ENCODE measurements at places on chromosomes 6 and 20.

- no peak for DNase-seq
These were observed 248.8 kb downstream of the KHDC1L start for GRCh38 chr6:72976484-72976883.

DNA sequence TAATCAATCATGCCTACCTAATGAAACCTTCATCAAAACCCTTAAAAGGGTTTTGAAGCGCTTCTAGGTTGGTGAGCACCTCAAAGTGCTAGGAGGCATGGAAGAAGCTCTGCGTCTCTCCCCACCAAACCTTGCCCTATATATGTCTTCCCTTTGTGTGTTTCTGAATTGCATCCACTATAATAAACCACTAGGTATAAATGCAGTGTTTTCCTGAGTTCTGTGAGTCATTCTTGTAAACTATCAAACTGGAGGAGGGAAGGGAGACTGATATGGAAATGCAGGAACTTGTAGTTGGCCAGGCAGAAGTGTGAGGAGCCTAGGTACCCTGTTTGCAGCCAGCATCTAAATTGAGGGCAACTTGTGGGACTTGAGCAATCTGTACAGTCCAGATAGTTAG lies 698.8 kb downstream of the DOK5 start:
- no peak for DNase-seq

DNA sequence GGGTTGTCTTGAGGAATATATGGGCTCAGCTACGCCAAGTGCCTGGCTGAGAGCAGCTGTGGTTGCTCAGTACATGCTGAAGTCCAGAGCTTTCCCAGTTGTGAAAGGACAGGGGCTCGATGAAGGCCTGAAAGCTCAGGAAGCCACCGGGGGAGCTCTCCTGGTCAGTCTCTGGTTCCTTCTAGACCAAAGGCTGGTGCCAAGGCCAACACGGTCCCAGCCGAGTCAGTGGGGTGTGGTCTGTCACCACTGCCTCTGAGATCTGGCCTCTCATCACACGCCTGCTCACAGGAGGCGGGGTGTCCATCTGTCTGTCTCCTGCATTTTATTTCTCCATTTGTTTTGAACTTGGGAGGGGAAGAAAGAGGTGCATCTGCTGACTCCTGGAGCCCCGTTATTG lies 4.9 kb upstream of the FAM83C start:
- DNase-seq, result no peak

DNA sequence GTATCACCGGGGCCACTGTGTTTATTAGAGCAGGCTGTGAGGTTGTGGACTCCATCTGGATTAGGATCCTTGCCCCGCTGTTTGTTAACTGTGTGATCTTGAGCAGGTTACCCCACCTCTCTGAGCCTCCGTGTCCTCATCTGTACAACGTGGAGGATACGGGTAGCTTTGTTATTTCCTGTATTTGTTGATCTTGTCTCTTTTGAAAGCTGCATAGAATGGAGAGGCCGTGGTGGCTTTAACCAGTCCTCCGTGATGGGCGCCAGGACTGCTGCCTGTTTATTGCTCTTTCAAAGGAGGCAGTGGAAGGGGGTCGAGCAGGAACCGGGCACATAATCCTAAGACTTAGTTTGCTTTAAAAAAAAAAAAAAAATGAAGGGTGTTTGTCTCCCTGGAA lies 22.9 kb downstream of the BCAS4 start:
- DNase-seq, result no peak

- DNase-seq, result peak; percentile 51
These were observed 148.3 kb downstream of the GPX5 start for GRCh38 chr6:28673787-28674671.

GRCh38 chr20:25389858-25390537 lies 637 bp downstream of the ABHD12 start:
- DNase-seq, result no peak

DNA sequence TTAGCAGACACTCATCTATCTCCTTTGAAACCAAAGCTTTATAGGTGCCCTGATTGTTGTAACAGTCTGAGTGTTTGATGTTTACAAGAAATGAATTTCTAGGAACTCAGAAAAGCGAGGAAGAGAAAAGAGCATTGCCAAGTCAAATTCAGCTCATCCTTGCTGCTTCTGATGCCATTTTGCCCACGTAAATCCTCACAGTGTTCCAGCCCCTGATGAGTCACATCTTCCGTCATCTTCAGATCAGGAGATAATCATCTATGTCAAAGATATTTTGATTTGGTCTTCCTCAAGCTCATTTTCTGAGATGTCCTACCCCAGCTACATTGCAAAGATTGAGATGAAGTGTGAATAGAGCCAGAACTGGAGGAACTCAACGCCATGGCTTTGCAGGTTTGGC lies 426.2 kb downstream of the BMP2 start:
- no peak for DNase-seq

DNA sequence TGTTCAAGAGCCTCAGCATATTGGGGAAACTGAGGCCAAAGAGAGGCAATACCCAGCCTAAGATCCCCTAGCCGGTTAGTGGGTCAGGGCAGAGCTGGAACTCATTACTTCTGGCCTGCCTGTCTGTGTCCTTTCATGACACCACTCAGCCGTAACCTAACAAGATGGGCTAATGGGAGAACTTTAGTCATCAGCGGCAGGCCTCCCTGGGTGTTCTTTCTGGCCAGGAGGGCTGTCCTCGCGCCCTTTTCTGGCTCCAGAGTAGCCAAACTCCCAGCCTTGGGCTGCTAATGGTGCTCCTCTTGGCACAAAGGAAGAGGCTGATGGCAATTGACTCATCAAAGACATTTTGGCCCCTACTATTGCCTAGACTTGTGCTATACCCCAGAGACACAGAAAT lies 76.6 kb downstream of the NCR2 start:
- DNase-seq, result no peak

DNA sequence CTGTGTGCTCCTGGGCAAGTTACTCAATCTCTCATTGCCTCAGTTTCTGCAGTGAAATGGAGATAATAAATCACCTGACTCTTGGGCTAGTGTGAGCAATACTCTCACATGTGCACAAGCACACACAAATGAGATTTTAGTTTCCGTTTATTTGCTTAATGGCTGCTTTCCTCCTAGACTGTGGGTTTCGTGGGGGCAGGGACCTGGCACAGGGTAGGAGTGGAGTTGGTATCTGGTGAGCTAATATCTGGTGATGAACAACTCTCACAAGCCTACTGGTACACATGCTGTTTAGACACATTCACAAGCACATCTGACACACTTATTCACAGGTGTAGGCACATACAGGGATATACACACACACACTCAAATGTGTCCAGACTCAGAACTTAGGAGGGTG lies 73.8 kb downstream of the TOX2 start:
- no peak for DNase-seq

DNA sequence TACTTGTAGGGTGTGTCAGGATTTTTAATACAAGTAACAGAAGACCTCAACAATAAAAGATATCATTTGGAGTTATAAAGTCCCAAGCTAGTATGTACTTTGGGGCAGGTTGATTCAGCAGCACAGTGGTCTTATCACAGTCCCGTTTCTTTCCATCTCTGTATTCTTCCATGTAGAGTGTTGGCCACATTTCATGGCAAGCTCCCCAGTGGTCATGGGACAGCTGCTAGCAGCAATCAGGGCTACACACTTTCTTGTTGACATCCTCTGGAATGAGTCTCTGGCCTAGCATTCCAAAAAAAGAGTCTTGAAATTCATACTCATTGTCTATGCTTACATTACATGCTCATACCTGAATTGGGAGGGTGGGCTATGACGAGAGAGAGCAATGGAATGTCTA lies 53.2 kb downstream of the SOBP start:
- DNase-seq, result no peak

- DNase-seq, result no peak
These were observed 20.2 kb upstream of the SLC22A3 start for GRCh38 chr6:160327981-160328380.

Measured in NCI-H2081 treated with DMSO at 0.1 percent for 48 hours (cell line).